ENCODE measurements at places on chromosomes 1 and 21.

GRCh38 chr1:34663031-34663430 lies 91.8 kb upstream of the GJB5 start:
- DNase-seq = no peak
- H3K4me1 ChIP-seq = no peaks in the 10 kb centered on the region
- no peak overlapping the region for H3K4me3 ChIP-seq
- H3K27ac ChIP-seq = no peak overlapping the region

GRCh38 chr1:11761988-11762406 lies at the start of gene C1orf167:
C1orf167 (plus strand) TSS chr1:11762193; CDS start chr1:11764401, 2,208 bp downstream.
- no peak within 1 kb of the TSS for H3K27ac ChIP-seq
- no peaks in the 10 kb centered on the region for H3K4me1 ChIP-seq
- H3K4me3 ChIP-seq = no peak within 1 kb of the TSS
- DNase-seq = no peak
- H3K36me3 ChIP-seq = no peaks in the 10 kb centered on the region

- no peak for DNase-seq
- no peak overlapping the region for H3K27ac ChIP-seq
- no peaks in the 10 kb centered on the region for H3K27me3 ChIP-seq
- H3K4me3 ChIP-seq = no peak overlapping the region
- no peaks in the 10 kb centered on the region for H3K36me3 ChIP-seq
These were observed 636.3 kb downstream of the LTN1 start for GRCh38 chr21:28356422-28356821.

DNA sequence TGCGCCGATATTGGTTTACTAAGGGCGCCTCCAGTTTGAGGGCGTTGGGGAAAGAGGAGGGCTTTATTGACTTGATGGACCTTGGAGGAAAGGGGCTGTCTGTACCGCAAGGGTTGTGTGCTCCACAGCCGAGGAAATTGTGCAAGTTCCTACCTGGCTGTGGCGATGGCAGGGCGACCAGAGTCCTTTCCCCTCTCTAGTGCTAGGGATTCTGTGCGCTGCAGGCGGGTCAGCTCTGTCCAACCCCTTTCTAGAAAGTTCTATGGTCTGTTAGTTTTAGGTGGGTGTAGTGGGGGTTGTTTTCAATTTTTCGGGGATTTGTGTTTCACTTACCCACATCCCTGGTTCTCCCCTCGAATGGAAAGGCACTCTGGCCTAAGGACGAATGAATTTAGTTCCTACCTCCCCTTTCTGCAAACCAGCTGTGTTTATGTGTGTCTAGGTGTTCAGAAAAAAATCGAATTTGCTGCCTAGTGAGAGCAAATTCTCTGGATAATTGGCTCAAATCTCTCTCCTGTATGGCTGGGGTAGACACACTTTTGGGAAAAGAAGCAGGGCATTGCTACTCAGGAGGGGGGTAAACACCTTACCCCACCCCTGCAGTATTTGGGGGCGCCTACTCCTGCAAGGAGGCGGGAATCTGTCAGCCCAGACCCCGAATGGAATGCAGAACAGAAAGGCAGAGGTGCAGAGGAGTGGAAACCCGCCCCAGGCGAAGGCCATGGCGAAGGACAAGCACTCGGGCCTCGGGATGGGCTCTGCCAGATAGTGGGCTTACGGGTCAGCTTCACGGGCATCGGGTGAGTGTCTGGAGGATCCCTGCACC lies 2.0 kb downstream of the DMBX1 start:
- H3K27ac ChIP-seq = no peak overlapping the region
- H3K36me3 ChIP-seq = no peaks in the 10 kb centered on the region
- no peaks in the 10 kb centered on the region for H3K4me1 ChIP-seq
- no peak for DNase-seq

GRCh38 chr1:86471291-86471690 lies 2.6 kb downstream of the CLCA1 start:
- no peaks in the 10 kb centered on the region for H3K4me1 ChIP-seq
- no peak for DNase-seq
- no peak overlapping the region for H3K27ac ChIP-seq

DNA sequence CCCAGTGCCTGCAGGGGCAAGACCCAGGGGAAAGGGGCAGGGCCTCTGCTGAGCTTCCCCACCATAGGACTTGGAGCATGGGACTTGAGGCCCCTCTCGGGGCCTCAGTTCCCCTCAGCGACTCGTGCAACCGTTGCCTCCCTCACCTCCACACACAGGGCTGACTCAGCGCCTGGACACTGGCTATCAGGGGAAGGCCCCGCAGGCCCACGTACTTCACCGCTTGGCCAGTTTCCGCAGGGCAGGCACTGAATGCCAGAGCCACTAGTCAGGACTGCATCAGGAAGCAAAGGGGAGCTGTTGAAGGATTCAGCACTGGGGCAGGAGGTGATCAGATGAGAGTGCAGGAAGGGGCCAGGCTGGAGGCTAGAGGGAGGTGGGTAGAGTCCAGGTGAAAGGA lies 15.5 kb upstream of the FAM131C start:
- no peak overlapping the region for H3K4me3 ChIP-seq
- DNase-seq = peak; percentile 80
- H3K36me3 ChIP-seq = no peaks in the 10 kb centered on the region
- no peaks in the 10 kb centered on the region for H3K27me3 ChIP-seq

- no peak for DNase-seq
- no peaks in the 10 kb centered on the region for H3K36me3 ChIP-seq
- no peak overlapping the region for H3K27ac ChIP-seq
- H3K4me1 ChIP-seq = no peaks in the 10 kb centered on the region
These were observed 67.7 kb upstream of the RAB4A start for GRCh38 chr1:229203030-229203751.

DNA sequence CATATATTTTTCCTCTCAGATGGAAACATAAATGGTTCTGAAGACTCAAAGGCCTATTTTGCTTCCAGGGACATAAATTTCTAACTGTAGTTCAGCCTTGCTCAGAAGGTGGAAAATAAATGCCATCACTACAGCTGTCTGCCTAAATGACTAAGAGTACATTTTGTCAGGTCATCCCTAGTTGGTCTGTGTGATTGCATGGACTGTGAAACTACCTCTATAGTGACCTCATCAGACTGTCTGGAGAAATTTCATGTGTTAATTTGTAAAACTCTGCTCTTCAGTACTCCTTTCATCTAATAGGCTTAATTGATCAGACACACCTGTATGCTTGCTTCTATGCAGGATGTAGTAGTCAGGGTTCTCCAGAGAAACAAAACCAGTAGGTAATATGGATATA lies 886.9 kb downstream of the AMY1C start:
- H3K4me1 ChIP-seq = no peaks in the 10 kb centered on the region
- no peak overlapping the region for H3K27ac ChIP-seq
- no peak for DNase-seq

- H3K27me3 ChIP-seq = no peaks in the 10 kb centered on the region
- H3K27ac ChIP-seq = no peak overlapping the region
- H3K4me3 ChIP-seq = no peak overlapping the region
- H3K4me1 ChIP-seq = no peaks in the 10 kb centered on the region
- H3K36me3 ChIP-seq = no peaks in the 10 kb centered on the region
These were observed 212.9 kb downstream of the DNM3 start for GRCh38 chr1:172054172-172054571.

GRCh38 chr1:209844695-209845407 lies 17.1 kb downstream of the UTP25 start:
- H3K4me1 ChIP-seq = no peaks in the 10 kb centered on the region
- DNase-seq = no peak
- no peaks in the 10 kb centered on the region for H3K27me3 ChIP-seq
- no peak overlapping the region for H3K4me3 ChIP-seq

- H3K27me3 ChIP-seq = no peaks in the 10 kb centered on the region
- H3K27ac ChIP-seq = no peak overlapping the region
- H3K4me1 ChIP-seq = no peaks in the 10 kb centered on the region
These were observed 88.2 kb downstream of the PSMG1 start for GRCh38 chr21:39094847-39095579.

DNA sequence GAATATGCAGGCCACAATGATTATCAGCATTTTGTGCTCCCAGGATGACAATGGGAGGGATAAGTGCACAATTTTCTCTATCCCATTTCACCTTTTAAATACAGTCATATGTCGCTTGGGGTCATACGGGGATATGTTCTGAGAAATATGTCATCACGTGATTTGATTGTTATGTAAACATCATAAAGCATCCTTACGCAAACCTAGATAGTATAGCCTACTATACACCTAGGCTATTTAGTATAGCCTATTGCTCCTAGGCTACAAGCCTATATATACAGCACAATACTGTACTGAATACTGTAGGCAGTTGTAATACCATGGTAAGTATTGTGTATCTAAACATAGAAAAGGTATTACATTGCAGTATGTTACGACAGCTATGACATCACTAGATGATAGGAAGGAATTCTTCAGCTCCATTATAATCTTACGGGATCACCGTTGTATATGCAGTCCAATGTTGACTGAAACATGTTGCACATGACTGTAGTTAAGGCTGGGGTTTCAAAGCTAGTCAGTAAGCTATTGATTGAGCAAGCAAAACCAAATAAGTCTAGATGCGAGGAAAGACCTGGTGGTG lies 18.9 kb downstream of the RUSC1 start:
- DNase-seq = no peak
- H3K27ac ChIP-seq = no peak overlapping the region
- H3K36me3 ChIP-seq = peaks cover 8% of the 10 kb centered on the region
- no peaks in the 10 kb centered on the region for H3K4me1 ChIP-seq
- no peaks in the 10 kb centered on the region for H3K27me3 ChIP-seq
- H3K4me3 ChIP-seq = no peak overlapping the region

DNA sequence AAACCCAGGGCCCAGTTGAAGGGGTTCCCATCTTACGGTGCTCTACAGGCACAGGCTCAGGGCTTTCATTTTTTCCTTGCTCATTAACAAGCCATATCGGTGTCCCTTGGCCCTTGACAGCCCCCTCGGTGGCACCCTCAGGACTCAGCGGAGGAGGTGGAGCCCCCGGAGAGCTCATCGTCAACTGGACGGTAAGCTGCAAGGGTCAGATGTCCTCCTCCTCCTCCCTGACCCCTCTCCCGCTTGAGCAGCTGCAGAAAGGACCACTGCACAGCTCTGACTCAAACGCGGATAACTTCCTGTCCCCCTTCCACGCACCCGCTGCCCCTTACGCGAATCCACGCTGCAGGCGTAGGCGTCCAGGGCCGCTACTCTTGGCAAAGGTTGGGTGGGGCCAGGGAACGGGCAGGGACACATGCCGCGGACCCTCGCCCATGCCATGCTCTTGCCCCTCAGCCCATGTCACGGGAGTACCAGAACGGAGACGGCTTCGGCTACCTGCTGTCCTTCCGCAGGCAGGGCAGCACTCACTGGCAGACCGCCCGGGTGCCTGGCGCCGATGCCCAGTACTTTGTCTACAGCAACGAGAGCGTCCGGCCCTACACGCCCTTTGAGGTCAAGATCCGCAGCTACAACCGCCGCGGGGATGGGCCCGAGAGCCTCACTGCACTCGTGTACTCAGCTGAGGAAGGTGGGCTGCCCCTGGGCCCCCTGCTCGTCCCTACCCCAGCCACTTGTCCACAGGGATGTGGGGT lies 14.7 kb downstream of the TMEM81 start:
- no peak overlapping the region for H3K4me3 ChIP-seq
- no peak for DNase-seq
- H3K36me3 ChIP-seq = no peaks in the 10 kb centered on the region
- H3K27ac ChIP-seq = no peak overlapping the region
- no peaks in the 10 kb centered on the region for H3K27me3 ChIP-seq

GRCh38 chr1:199018471-199019135 lies 379.8 kb downstream of the PTPRC start:
- no peaks in the 10 kb centered on the region for H3K4me1 ChIP-seq
- DNase-seq = no peak
- no peak overlapping the region for H3K27ac ChIP-seq
- H3K36me3 ChIP-seq = no peaks in the 10 kb centered on the region
- H3K27me3 ChIP-seq = no peaks in the 10 kb centered on the region

- H3K4me1 ChIP-seq = no peaks in the 10 kb centered on the region
- DNase-seq = no peak
- H3K4me3 ChIP-seq = no peak overlapping the region
- H3K27ac ChIP-seq = no peak overlapping the region
- no peaks in the 10 kb centered on the region for H3K27me3 ChIP-seq
These were observed 61.1 kb upstream of the IRF2BP2 start for GRCh38 chr1:234670967-234671626.

DNA sequence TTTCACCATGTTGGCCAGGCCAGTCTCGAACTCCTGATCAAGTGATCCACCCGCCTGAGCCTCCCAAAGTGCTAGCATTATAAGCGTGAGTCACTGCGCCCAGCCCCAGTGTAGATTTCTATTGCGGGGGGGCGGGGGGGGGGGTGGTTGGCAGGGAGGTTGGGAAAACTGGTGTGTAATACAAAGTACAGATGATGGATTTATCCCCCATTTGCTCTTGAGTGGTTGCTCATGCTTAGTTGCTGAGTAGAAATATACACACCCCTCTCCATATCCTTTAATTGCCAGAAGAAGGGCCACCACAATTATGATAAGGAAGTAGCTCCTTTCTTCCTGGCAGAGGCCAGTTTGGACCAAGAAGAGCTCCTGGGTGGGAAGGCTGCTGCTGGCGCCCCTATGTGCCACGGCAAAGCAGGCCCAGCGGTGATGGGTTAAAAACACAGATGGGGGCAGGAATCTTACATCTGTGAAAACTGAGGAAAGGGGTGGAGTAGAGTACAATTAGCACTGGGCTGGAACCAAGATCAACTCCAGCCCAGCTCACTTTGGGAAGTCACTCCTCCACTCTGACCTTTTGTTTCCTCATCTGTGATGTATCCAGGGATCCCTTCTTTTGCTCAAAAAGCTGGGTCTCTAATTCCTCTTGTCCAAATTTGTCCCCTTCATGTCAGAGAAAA lies 55.2 kb downstream of the MRPL37 start:
- no peak overlapping the region for H3K27ac ChIP-seq
- no peak for DNase-seq
- H3K27me3 ChIP-seq = no peaks in the 10 kb centered on the region
- no peak overlapping the region for H3K4me3 ChIP-seq
- no peaks in the 10 kb centered on the region for H3K4me1 ChIP-seq

DNA sequence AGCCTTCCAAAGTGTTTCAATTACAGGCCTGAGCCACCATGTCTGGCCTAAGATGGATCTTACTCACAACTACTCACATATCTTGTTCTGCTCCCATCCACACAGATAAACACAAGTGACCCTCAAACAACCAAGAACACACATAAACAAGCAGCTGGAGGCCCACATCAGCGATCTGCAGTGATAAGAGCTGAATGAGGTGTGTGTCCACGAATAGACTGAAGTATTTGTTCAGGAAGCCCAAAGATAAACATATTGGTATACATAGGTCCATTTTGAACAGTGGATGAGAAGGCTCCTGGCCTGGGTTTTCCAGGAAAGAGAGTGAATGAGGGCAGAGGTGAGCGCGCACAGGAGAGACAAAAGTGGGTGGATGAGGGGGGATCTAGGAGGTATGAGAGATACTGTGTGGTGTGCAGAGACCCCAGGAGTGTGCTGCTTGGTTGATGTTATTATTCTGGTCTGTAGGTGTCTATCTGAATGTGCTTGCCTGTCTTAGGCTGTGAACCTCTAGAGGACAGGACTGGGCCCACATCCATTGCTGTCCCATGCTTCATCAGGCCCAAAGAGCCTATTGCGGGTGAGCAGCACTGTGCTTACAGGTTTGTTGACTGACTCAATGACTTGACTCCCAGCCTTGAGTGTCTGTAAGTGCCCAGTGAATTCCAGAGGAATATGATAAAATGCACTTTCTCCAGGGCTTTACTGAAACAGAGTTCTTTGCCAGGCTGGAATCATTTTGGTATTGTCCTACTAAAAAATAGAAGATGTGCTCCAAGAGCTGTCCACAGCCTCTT lies 79.9 kb upstream of the ATP1A1 start:
- no peaks in the 10 kb centered on the region for H3K27me3 ChIP-seq
- no peak overlapping the region for H3K27ac ChIP-seq
- no peak for DNase-seq
- H3K4me1 ChIP-seq = no peaks in the 10 kb centered on the region
- no peaks in the 10 kb centered on the region for H3K36me3 ChIP-seq
- H3K4me3 ChIP-seq = no peak overlapping the region

All from aorta (tissue), 5 donors.